A549 treated with RU486 at 1 μM for 4 hours (cell line): ENCODE measurements at places on chromosomes 4 and X. TPM values are rescaled to one million over a fixed set of nuclear protein-coding genes. Genes with fewer than 3 reads are reported as not detected.

The MAGEB10 gene
- not detected in 5 replicates for total RNA-seq

The ALAS2 gene
- total RNA-seq, result not detected in 5 replicates

The PHF8 gene
- total RNA-seq, result 11.3 to 13.0 TPM (median 12.5 TPM) in 5 replicates

The ALG13 gene
- 52.3 to 66.8 TPM (median 60.1 TPM) in 5 replicates for total RNA-seq

The GAGE12F gene
- not detected in 5 replicates for total RNA-seq

The P2RY8 gene
- total RNA-seq, result 0.02 to 0.04 TPM in 2 of 5 replicates, not detected in the others

The MAP7D2 gene
- total RNA-seq, result 5.5 to 6.5 TPM (median 6.0 TPM) in 5 replicates

The OPHN1 gene
- total RNA-seq, result 1.4 to 1.7 TPM (median 1.5 TPM) in 5 replicates

The FMR1NB gene
- total RNA-seq, result not detected in 5 replicates

The GYPE gene
- not detected in 5 replicates for total RNA-seq

The NXF2B gene
- total RNA-seq, result not detected in 5 replicates

The CD38 gene
- 7.6 to 14.1 TPM (median 10.1 TPM) in 5 replicates for total RNA-seq
